Chondrocyte (in vitro differentiated cells): ENCODE measurements at places on chromosomes 12 and 14. TPM values are rescaled to one million over a fixed set of nuclear protein-coding genes. Genes with fewer than 3 reads are reported as not detected.

Gene SLC8A3
- 0.12 to 0.21 TPM (median 0.17 TPM) in 3 replicates for total RNA-seq

GRCh38 chr12:68178774-68179439 is 19.4 kb upstream of the IFNG start:
- H3K36me3 ChIP-seq: peaks cover 2% of the 10 kb centered on the region
- peaks cover 14% of the 10 kb centered on the region for H3K4me1 ChIP-seq
- no peak overlapping the region for H3K4me3 ChIP-seq

Gene CMA1
- not detected in 3 replicates for total RNA-seq

DNA sequence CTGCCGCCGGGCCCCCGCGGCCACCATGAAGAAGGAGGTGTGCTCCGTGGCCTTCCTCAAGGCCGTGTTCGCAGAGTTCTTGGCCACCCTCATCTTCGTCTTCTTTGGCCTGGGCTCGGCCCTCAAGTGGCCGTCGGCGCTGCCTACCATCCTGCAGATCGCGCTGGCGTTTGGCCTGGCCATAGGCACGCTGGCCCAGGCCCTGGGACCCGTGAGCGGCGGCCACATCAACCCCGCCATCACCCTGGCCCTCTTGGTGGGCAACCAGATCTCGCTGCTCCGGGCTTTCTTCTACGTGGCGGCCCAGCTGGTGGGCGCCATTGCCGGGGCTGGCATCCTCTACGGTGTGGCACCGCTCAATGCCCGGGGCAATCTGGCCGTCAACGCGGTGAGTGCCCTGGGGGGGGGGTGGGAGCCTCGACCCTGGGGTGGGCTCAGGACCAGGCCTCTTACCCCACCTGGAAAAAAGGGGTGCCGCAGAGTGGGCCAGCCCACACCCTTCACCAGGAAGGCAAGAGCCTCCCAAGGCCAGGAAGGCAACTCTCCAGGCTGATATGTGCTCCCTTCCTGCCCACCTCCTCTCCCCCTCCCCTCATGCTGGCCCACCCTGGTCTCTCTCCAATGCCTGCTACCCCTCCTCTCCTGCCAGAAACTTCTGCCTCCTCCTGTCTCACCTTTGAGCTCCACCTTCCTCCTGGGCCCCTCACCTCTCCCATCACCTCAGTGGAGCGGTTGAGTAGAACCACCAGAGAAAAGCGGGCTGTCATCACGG is 507 bp downstream of the AQP5 start:
- no peak overlapping the region for H3K27ac ChIP-seq
- no peaks in the 10 kb centered on the region for H3K36me3 ChIP-seq
- no peak for DNase-seq
- H3K4me3 ChIP-seq: peak overlapping the region; percentile 38

DNA sequence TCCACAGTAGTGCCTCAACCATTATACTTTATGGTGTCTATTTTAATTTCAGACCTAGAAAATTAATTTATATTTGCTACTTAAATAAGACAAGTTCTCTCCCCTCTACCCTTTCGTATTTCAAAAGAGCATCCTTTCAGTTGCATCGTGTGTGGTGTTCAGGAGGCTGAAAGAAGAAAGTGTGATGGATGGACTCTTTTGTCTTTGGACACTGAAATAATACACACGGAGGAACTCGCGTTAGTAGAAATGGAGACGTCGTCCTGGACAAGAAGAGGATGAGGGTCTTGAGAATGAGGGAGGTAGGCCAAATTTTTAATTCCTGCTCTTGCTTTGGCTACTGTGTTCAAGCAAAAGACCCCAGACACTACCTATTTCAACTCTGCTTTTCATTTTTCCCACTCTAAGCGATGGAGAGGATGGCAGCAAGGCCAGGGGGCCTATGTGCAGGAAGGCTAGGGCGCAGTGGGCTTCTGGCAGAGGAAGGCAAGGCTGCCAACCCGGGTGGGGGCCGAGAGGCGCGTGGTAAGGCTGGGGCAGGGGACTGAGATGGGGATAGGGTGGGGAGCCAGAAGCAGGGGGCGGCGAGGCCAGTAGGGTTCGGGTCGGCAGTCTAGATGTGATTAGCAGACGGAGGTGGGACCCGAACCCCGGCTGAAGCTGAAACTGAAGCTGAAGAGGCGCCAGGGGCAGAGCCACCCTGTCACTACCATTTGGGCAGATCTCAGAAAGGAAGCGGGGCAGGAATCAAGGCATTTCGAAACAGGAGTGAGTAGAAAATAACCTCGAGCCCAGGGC is 722 bp downstream of the TMED8 start:
- H3K27me3 ChIP-seq: no peaks in the 10 kb centered on the region
- H3K4me1 ChIP-seq: peaks cover 30% of the 10 kb centered on the region
- H3K27ac ChIP-seq: peak overlapping the region; percentile 77
- DNase-seq: no peak
- no peak overlapping the region for H3K4me3 ChIP-seq
- H3K36me3 ChIP-seq: no peaks in the 10 kb centered on the region

DNA sequence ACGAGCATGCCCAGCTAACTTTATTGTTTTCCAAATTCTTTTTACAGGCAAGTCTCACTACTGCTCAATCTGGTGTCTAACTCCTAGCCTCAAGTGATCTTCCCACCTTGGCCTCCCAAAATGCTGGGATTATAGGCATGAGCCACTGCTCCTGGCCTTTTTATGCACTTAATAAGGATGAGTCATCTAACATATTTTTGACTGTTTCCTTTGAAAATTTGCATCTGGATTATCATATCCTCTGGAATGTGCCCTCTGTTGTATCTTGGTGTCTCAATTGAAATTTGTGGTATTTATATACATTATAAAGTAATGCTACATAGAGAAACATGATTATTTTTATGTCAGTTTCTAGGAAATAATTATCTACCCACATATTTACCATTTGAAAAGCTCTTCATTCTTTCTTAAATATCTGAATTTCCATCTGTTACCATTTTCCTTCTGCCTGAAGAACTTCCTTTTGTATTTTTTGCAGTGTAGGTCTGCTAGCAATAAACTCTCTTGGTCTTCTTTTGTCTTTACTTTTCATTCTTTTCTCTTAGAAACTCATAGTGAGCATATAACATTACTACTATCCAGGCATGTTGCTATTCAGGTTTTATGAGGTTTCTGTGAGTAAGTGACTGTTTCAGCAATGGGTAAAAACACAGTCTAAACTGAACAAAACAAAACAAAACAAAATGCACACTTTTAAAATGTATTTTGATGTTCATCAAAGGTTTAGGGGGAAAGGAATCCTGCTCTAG is 52.8 kb upstream of the CNOT2 start:
- H3K4me1 ChIP-seq: peaks cover 8% of the 10 kb centered on the region
- no peak overlapping the region for H3K27ac ChIP-seq
- H3K4me3 ChIP-seq: no peak overlapping the region
- H3K36me3 ChIP-seq: no peaks in the 10 kb centered on the region

Gene CNPY2
- 144 to 188 TPM (median 149 TPM) in 3 replicates for total RNA-seq

GRCh38 chr12:111570084-111570961 is 28.8 kb downstream of the ATXN2 start:
- no peak for DNase-seq
- H3K4me3 ChIP-seq: no peak overlapping the region
- H3K36me3 ChIP-seq: peaks cover 4% of the 10 kb centered on the region
- peak overlapping the region; percentile 78 for H3K27ac ChIP-seq
- peaks cover 52% of the 10 kb centered on the region for H3K4me1 ChIP-seq
- H3K27me3 ChIP-seq: no peaks in the 10 kb centered on the region

Gene TAC3
- not detected in 3 replicates for total RNA-seq

GRCh38 chr14:60266021-60266937 is 17.3 kb downstream of the PPM1A start:
- no peak for DNase-seq
- peaks cover 5% of the 10 kb centered on the region for H3K36me3 ChIP-seq
- H3K4me1 ChIP-seq: peaks cover 7% of the 10 kb centered on the region
- no peak overlapping the region for H3K27ac ChIP-seq

DNA sequence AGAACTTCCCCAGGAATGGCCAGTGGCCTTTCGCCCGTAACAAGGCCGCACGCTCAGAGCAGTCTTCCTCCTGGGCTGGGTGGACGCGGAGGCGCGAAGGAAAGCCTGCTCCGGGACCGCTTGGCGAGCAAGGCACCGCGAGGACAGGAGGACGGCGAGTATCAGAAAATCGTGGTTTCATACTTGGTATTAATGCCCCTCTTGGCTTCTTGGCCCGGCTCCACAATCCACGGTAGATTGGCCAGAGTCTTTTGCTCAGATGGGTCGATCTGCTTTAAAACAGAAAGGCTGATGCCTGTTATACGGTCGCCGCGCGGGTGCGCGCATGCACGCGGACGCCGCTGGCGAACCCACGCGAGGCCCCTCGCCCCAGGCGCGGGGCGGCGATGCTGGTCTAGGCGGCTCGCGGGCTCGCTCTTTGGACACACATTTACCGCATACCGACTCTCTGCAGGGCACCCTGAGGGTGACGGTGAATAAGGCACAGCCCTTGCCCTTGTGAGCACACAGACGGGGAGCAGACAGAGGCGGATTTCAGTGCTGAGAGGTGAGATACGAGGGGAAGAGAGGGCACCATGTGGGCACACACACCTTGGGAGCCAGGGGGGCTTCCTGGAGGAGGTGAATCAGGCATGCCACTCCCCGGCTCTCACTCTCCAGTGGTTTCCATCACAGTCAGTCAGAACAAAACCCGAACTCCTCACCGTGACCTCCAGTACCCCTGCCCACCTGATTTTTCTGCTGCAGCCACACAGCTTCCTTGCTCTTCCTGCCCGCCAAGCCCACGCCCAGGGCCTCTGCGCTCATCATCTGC is 100.7 kb downstream of the APAF1 start:
- H3K4me3 ChIP-seq: peak overlapping the region; percentile 46
- no peaks in the 10 kb centered on the region for H3K36me3 ChIP-seq
- no peak overlapping the region for H3K27ac ChIP-seq
- no peaks in the 10 kb centered on the region for H3K27me3 ChIP-seq
- peak; percentile 68 for DNase-seq

Gene CLEC4D
- total RNA-seq: not detected in 3 replicates

- H3K27ac ChIP-seq: no peak overlapping the region
- DNase-seq: no peak
- no peak overlapping the region for H3K4me3 ChIP-seq
These were observed 544.2 kb downstream of the ETNK1 start for GRCh38 chr12:23169012-23169695.

Gene TAS2R30
- 1.1 to 2.8 TPM (median 1.2 TPM) in 3 replicates for total RNA-seq

- H3K36me3 ChIP-seq: peaks cover 2% of the 10 kb centered on the region
- no peak overlapping the region for H3K4me3 ChIP-seq
- H3K4me1 ChIP-seq: no peaks in the 10 kb centered on the region
- no peak for DNase-seq
- H3K27ac ChIP-seq: no peak overlapping the region
These were observed 24.8 kb downstream of the BICDL1 start for GRCh38 chr12:120013659-120014380.

Gene ALKBH1
- total RNA-seq: 7.6 to 12.7 TPM (median 8.3 TPM) in 3 replicates

GRCh38 chr14:97709552-97709951 is 912.4 kb downstream of the VRK1 start:
- H3K36me3 ChIP-seq: no peaks in the 10 kb centered on the region
- no peaks in the 10 kb centered on the region for H3K4me1 ChIP-seq
- no peak overlapping the region for H3K27ac ChIP-seq

DNA sequence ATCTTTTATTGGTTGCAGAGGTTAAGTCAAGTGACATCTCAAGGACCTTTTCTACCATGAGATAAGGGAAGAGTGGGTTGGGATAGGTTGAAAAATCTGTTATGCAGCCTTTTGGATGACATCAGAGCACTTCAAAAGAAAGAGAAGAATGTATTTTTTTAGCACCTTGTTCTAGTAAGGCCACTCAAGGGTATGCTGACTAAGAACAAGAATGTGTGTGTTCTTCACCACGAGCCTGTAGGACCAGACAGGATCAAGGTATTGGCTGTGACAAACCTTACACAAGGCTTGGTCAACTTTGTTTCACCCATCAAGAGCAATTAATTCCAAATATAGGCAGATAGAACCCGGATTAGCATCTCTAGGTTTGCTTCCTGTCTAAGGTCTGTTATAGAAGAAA is 142.5 kb downstream of the SAMD4A start:
- no peak for DNase-seq
- H3K4me3 ChIP-seq: no peak overlapping the region
- peaks cover 31% of the 10 kb centered on the region for H3K4me1 ChIP-seq
- H3K27ac ChIP-seq: no peak overlapping the region

- H3K27ac ChIP-seq: no peak overlapping the region
- H3K27me3 ChIP-seq: no peaks in the 10 kb centered on the region
- no peak for DNase-seq
- no peak overlapping the region for H3K4me3 ChIP-seq
These were observed 204.0 kb downstream of the SSPN start for GRCh38 chr12:26399381-26399780.

DNA sequence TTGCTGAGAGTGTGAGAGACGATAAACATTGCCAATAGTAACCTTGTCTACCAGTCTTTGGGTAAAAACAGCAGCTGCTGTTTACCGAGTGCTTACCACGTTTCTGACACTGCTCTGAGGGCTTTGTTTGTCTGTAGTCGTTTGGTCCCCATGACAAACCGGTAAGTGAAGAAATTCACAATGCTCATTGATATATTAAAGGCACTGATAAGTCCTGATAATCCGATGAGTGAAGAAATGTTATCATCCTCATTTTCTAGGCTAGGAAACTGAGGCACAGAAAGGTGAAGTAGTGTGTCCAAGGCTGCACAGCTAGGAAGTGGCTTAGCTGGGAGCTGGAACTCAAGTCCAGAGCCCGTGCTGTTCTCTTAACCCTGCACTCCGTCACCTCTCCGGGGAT is 138.6 kb downstream of the SCARB1 start:
- no peaks in the 10 kb centered on the region for H3K27me3 ChIP-seq
- peaks cover 41% of the 10 kb centered on the region for H3K4me1 ChIP-seq
- no peak overlapping the region for H3K27ac ChIP-seq
- H3K36me3 ChIP-seq: no peaks in the 10 kb centered on the region

Gene CMKLR1
- total RNA-seq: 31.2 to 74.3 TPM (median 32.9 TPM) in 3 replicates

DNA sequence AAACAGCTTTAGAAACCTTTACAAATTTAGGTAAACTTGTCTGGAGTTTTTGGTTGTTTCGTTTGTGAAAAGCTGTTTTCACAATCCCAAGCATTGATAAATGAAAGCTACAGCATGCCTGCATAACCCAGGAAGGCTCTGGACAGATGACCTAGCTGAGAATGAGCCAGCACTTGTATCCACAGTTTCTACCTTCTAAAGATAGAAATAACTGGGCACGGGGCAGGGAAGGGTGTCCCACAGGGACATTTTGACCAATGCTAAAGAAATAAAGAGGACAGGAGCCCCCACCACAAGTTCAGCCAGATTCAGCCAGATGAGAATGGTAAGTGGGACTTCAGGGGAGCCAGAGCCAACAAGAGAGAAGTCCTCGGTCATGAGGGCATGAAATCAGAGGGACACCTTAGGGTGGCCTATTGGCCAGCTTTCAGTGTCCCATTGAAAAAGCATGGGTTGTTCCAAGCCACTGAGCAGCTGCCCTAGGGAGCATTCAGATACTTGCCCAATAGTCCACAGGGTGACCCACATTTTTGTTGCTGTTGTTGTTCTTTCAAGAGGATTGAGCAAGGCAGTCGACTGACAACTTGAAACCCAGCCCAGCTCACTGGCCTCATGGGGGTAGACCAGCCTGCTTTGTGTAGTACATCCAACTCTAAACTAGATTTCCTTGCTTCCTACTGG is 140.3 kb upstream of the NUDT4 start:
- H3K4me1 ChIP-seq: peaks cover 7% of the 10 kb centered on the region
- peak overlapping the region; percentile 22 for H3K27ac ChIP-seq
- H3K4me3 ChIP-seq: no peak overlapping the region
- no peak for DNase-seq

Gene AMN
- 0.30 to 0.38 TPM in 2 of 3 replicates, not detected in the other for total RNA-seq

Gene CAPZA3
- not detected in 3 replicates for total RNA-seq

Gene PIK3C2G
- not detected in 3 replicates for total RNA-seq

Gene ATL1
- 19.0 to 19.4 TPM (median 19.4 TPM) in 3 replicates for total RNA-seq

Gene MANSC4
- total RNA-seq: not detected in 3 replicates
